ENCODE measurements at places on chromosomes 4 and X. TPM values are rescaled to one million over a fixed set of nuclear protein-coding genes. Genes with fewer than 3 reads are reported as not detected.
A peak's percentile ranks its signal among the peaks of the same experiment; 100 is the strongest.

SYTL5 gene
- not detected for total RNA-seq

MAGEC1 gene
- 0.28 TPM for total RNA-seq

TKTL1 gene
- not detected for total RNA-seq

S100G gene
- not detected for total RNA-seq

NOCT gene
- total RNA-seq: 6.8 TPM

RASL11B gene
- total RNA-seq: not detected

TEX13C gene
- not detected for total RNA-seq

DNA sequence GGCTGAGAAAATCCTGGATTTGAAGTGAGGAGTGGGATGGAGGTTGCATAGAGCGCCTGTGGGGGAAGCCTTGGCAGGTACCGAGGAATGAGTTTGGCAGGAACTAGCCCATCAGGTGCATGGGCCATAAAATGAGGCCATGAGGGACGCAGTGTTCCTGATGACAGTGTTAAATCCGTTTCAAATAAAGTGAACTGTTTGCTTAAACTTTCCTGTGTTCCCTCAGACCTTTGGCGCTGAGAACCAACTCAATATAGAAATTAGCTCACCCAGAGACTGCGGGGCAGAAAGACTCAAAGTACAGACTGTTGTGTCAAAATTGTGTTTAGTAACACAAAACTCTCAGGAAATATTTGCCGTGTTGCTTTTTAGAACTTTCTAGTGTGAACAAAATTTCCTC, 250.0 kb upstream of the NR3C2 start:
- no peak for DNase-seq

- DNase-seq: no peak
These were observed 42.7 kb upstream of the JADE1 start for GRCh38 chr4:128766781-128767180.

DNA sequence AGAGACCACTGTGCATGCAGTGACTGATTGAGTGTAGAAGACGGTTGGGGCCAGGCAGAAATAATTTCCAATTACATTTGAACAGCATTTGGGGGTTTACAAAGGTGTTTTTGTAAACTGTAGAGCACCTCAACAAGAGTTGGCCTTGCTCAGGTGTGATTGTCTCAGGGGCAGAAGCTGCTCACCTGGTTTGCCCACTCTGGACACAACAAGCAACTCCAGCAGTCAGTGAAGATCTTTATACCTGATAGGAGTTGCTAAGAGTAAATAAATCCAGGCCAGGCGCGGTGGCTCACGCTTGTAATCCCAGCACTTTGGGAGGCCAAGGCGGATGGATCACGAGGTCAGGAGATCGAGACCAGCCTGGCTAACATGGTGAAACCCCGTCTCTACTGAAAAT, 221.3 kb downstream of the RAB28 start:
- DNase-seq: peak; percentile 31
